ENCODE measurements at places on chromosomes 4 and X. TPM values are rescaled to one million over a fixed set of nuclear protein-coding genes. Genes with fewer than 3 reads are reported as not detected.
A peak's percentile ranks its signal among the peaks of the same experiment; 100 is the strongest.

Gene KCNIP4
- total RNA-seq, result 0.31 TPM

Gene GPR50
- total RNA-seq, result 1.1 TPM

Gene IL9R
- 0.38 TPM for total RNA-seq

Gene RASL11B
- total RNA-seq, result 0.64 TPM

Gene DUSP9
- not detected for total RNA-seq

Gene GPR82
- total RNA-seq, result not detected

Gene PDHA1
- total RNA-seq, result 162 TPM

Gene FBXL5
- 60.6 TPM for total RNA-seq

Gene F8A1
- 24.4 TPM for total RNA-seq

Gene BMPR1B
- 5.4 TPM for total RNA-seq

Gene TSPAN6
- 52.2 TPM for total RNA-seq

Gene SCD5
- 0.38 TPM for total RNA-seq

Gene TRMT2B
- total RNA-seq, result 12.2 TPM

Gene HOPX
- total RNA-seq, result 4.2 TPM

Gene SHOX
- not detected for total RNA-seq

- H3K4me3 ChIP-seq, result no peak overlapping the region
- H3K4me1 ChIP-seq, result peaks cover 16% of the 10 kb centered on the region
- H3K27me3 ChIP-seq, result no peaks in the 10 kb centered on the region
- H3K36me3 ChIP-seq, result no peaks in the 10 kb centered on the region
- DNase-seq, result no peak
- H3K27ac ChIP-seq, result no peak overlapping the region
Measured at GRCh38 chr4:138677212-138677611, 338.4 kb upstream of the NOCT start.

DNA sequence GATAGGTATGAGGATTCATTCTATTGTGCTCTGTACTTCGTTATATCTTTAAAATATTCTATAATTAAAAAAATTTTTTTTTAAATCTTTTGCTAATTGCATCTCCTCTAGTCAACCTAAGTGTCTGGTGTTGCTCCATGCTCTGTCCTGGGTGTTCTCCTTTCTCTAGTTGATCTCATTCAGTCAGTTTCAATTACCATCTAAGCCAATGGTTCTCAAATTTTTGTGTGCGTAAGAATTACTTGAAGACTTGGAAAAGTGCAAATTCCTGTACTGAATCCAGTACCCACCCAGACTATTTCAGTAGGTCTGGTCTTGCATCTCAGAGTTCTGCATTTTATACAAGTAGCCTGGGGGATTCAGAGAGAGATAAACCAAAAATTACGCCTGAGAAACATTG is 6.7 kb downstream of the TMPRSS11D start:
- peaks cover 5% of the 10 kb centered on the region for H3K4me1 ChIP-seq
- no peak for DNase-seq
- no peak overlapping the region for H3K4me3 ChIP-seq
- H3K36me3 ChIP-seq, result no peaks in the 10 kb centered on the region
- H3K27me3 ChIP-seq, result no peaks in the 10 kb centered on the region

DNA sequence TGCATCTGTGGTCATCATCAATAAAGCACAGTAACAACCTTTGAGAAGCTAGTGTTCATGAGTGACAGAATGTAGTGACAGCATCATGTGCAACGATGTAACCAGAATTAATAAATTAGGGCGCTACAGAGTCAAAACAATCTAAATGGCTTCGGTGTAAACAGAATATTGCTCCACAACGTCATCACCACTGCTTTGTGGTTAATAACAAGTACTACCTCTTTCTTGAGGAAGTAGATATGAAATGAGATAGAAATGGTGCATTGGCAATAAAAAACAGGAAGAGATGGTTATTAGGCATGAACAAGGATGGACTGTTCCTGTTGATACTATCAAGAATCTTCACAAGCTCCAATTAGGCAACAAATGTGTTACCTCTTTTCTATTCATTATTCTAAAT is 8.7 kb upstream of the PDHA2 start:
- no peak overlapping the region for H3K27ac ChIP-seq
- peaks cover 1% of the 10 kb centered on the region for H3K27me3 ChIP-seq
- H3K36me3 ChIP-seq, result no peaks in the 10 kb centered on the region
- H3K4me3 ChIP-seq, result no peak overlapping the region
- no peak for DNase-seq

- H3K4me3 ChIP-seq, result no peak overlapping the region
- no peaks in the 10 kb centered on the region for H3K27me3 ChIP-seq
- H3K36me3 ChIP-seq, result no peaks in the 10 kb centered on the region
- H3K4me1 ChIP-seq, result peaks cover 24% of the 10 kb centered on the region
- DNase-seq, result no peak
Measured at GRCh38 chrX:132041015-132041414, 17.9 kb downstream of the STK26 start.

- H3K4me3 ChIP-seq, result peak overlapping the region; percentile 45
Measured at GRCh38 chr4:109913596-109914241, 1.0 kb downstream of the EGF start.

DNA sequence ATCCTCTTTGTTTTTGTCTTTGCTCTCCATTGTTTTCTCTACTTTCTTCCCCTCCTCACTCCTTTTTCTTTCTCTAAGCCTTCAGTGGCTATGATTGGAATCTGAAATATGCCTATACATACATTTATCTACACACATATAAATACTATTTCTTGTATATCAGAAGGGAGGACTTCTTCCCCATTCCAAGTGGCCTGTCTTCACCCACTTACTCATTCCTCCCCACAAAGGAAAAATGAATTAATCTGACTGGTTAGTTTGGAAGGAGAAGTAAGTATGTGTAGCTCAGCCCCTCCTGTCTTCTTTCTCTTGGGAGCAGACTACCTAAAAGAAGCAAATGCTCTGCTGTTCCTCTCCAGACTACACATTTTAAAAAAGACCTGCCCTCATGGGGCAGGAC is 17.7 kb downstream of the GUCY2F start:
- H3K27me3 ChIP-seq, result no peaks in the 10 kb centered on the region
- no peak overlapping the region for H3K27ac ChIP-seq
- H3K4me3 ChIP-seq, result no peak overlapping the region
- no peak for DNase-seq
- no peaks in the 10 kb centered on the region for H3K36me3 ChIP-seq

GRCh38 chrX:121635141-121635540 is 587.7 kb downstream of the GLUD2 start:
- no peak overlapping the region for H3K4me3 ChIP-seq
- no peaks in the 10 kb centered on the region for H3K4me1 ChIP-seq
- no peak for DNase-seq
- H3K27ac ChIP-seq, result no peak overlapping the region
- H3K36me3 ChIP-seq, result no peaks in the 10 kb centered on the region
- no peaks in the 10 kb centered on the region for H3K27me3 ChIP-seq

DNA sequence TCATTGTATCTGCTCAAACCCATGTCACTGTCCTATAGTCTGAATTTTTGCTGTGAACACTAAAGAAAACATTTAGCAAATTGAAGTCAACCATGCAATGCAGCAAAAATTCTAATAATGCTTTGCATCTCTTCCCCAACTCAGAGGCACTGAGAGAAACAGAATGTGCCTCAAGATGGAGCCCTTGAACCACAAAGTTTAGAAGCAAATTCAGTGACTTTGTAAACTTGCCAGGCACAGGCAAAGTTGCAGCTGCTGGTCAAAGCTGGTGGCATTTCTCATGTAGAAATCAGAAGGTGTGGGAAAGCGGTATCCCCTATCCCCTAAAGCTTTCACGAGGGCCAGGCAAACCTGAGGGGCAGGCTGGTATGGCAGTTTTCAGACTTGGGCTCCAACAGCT is 121.7 kb upstream of the DIPK2B start:
- peaks cover 3% of the 10 kb centered on the region for H3K36me3 ChIP-seq
- peaks cover 2% of the 10 kb centered on the region for H3K27me3 ChIP-seq
- peaks cover 27% of the 10 kb centered on the region for H3K4me1 ChIP-seq

DNA sequence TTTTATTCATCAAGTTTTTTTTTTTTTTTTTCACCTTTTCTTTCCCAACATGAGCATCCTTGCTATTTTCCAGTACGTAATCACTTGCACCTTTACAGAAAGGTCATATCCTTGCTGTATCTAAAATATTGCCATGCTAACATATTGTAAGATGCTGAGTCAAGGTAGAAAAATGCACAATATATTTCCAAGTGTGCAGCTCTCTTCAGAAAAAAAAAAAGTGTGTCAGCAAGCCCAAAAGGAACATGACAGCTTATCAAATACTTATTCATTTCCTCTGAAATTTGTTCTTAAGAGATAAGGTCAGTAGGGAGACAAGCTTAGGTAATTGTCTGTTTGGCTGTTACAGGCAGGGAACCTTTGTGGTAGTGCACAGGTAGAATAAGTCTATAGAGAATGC is 27.0 kb downstream of the SH2D1A start:
- H3K27ac ChIP-seq, result no peak overlapping the region
- DNase-seq, result no peak
- no peak overlapping the region for H3K4me3 ChIP-seq

DNA sequence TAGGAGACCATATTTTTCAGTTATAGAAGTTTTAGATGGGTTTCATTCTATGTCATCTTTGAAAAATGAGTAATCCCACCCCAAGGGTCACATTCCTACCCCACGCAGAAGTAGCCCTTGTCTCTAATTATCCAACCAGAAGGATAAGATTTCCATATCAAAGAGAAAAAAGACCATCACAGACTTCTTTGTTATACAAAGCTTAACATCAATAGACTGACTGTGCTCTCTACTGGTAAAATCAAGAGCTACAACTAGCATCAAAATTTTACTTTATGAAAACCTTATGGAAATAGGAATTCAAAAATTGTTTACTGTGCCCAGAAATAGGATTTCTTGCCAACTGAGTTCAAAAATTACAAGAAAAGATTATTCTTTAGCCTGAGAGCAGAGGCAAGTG is 24.9 kb downstream of the TNMD start:
- no peaks in the 10 kb centered on the region for H3K27me3 ChIP-seq
- H3K27ac ChIP-seq, result no peak overlapping the region
- H3K4me3 ChIP-seq, result no peak overlapping the region

- H3K4me1 ChIP-seq, result peaks cover 15% of the 10 kb centered on the region
- H3K36me3 ChIP-seq, result no peaks in the 10 kb centered on the region
- no peaks in the 10 kb centered on the region for H3K27me3 ChIP-seq
- H3K27ac ChIP-seq, result no peak overlapping the region
- no peak for DNase-seq
- H3K4me3 ChIP-seq, result no peak overlapping the region
Measured at GRCh38 chr4:88015659-88016295, 8.3 kb downstream of the PKD2 start.

GRCh38 chr4:140162596-140162995 is 8.6 kb upstream of the MAML3 start:
- H3K4me3 ChIP-seq, result no peak overlapping the region
- H3K27me3 ChIP-seq, result peaks cover 1% of the 10 kb centered on the region
- peaks cover 3% of the 10 kb centered on the region for H3K4me1 ChIP-seq

- peaks cover 14% of the 10 kb centered on the region for H3K4me1 ChIP-seq
- no peak overlapping the region for H3K4me3 ChIP-seq
- no peak overlapping the region for H3K27ac ChIP-seq
- no peak for DNase-seq
- H3K27me3 ChIP-seq, result no peaks in the 10 kb centered on the region
Measured at GRCh38 chr4:110483516-110483915, 7.6 kb downstream of the ENPEP start.

DNA sequence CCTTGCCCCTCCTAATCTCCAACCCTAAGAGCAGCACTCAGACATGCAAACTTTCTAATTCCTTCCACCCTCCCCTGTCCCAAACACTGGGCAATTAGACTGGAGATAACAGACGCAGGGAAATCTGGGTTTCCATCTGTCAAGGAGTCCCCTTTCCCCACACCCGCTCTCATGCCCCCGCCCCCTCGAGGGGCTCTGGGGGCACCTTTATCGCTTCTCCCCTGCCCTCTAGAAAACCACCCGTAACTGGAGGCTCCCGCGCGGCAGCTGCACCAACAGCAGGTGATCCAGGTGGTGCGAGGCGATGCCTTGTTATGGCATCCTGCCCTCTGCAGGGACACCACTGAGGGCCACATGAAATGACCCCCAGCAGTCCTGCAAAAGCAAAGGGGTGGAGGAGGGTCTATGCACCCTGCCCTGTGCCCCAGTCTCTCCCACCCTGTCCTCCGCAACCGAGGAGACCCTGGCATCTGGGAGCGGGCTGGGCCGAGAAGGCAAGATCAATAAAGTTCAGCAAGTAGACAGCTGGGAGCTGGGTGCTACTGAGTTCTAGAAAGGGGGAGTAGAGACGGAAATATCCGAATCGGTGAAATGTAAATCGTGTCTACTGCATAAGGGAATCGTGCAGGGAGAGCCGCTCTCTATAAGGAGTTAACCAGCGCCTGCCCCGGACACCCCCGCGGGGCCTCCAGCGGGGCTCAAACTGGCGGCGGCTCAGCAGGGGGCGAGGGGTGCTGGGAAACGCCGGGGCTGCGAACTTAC is 1.6 kb downstream of the KCTD8 start:
- H3K27me3 ChIP-seq, result peaks cover 15% of the 10 kb centered on the region
- peak overlapping the region; percentile 42 for H3K27ac ChIP-seq
- H3K4me1 ChIP-seq, result peaks cover 17% of the 10 kb centered on the region

DNA sequence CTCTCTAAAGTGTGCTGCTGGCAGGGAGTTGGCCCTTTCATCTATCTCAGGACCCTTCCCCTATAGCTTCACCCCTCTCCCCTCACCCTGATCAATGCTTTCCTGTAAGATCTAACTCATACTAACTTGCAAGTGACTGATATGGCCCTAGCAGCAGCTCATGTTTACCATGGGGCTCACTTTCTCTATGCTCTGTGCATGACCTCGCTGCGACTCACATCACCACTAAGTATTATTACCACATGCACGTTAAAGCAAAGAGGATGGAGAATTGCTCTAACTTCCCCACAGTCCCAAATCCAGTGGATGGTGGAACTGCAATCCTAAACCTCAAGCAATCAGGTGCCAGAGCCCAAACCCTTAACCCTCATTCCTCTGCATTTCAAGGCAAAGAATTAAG is 626.6 kb downstream of the MID1IP1 start:
- H3K4me3 ChIP-seq, result no peak overlapping the region
- no peak overlapping the region for H3K27ac ChIP-seq
- DNase-seq, result no peak

GRCh38 chr4:100041646-100042045 is 91.6 kb upstream of the H2AZ1 start:
- H3K27ac ChIP-seq, result no peak overlapping the region
- DNase-seq, result no peak
- no peaks in the 10 kb centered on the region for H3K27me3 ChIP-seq
- peaks cover 8% of the 10 kb centered on the region for H3K36me3 ChIP-seq
- H3K4me1 ChIP-seq, result no peaks in the 10 kb centered on the region
- no peak overlapping the region for H3K4me3 ChIP-seq

DNA sequence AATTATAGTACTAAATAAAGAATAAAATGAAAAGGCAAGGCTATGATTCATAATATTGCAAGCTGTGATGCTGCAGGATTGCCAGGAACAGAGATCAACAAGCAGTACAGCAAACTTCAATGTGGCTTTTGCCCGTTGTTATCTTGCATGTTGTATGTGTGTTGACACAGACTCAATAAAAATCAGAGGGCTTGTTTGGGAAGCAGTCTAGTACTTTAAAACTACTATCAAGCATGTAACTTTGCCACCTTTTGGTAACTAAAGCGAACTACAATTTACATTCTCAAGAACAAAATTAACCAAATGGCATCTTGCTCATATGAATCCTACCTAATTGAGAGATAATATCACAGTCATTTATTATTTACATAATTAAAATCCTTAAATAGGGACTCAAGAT is 79.8 kb upstream of the GPM6A start:
- no peak overlapping the region for H3K4me3 ChIP-seq
- no peak for DNase-seq
- no peak overlapping the region for H3K27ac ChIP-seq
- H3K36me3 ChIP-seq, result no peaks in the 10 kb centered on the region
- H3K4me1 ChIP-seq, result no peaks in the 10 kb centered on the region
- H3K27me3 ChIP-seq, result no peaks in the 10 kb centered on the region

GRCh38 chrX:133419911-133420310 is 4.6 kb upstream of the GPC4 start:
- H3K36me3 ChIP-seq, result no peaks in the 10 kb centered on the region
- H3K4me3 ChIP-seq, result no peak overlapping the region
- H3K4me1 ChIP-seq, result peaks cover 7% of the 10 kb centered on the region

GRCh38 chr4:55973650-55974049 is 24.9 kb downstream of the CEP135 start:
- H3K4me3 ChIP-seq, result no peak overlapping the region
- H3K36me3 ChIP-seq, result peaks cover 12% of the 10 kb centered on the region
